ENCODE measurements at places on chromosomes 1 and 21.

DNA sequence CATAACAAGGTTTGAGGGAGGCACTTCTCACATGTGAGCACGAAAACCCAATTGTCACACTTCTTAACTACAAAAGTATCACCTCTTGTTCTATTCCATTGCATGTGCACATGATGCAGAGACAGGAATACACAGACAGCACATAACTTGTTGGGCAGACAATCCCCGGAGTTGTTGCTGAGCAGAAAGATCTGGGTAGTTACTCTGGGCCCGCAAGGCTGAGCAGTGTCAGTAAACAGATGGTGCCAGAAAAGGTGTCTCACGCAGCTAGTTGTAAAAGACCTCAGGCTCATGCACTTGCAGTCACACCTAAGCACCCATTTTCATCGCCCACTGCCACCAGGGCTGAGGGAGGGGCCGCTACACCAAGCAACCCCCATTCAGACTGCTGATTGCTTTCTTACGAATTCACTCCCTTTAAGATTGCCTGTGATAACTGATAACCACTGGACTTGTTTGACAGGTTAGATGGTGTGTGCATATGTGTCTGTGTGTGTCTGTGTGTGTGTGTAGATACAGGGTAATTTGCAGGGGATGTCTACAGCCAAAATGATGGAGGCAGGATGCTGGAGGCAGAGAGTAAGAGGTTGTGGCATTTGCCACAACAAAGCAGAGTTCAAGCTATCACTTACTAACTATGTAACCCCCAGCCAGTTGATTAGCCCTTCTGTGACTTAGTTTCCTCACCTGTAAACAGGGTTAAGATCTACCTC is 4.2 kb downstream of the LGR6 start:
- H3K36me3 ChIP-seq = no peaks in the 10 kb centered on the region
- no peak overlapping the region for H3K27ac ChIP-seq
- H3K4me1 ChIP-seq = peaks cover 48% of the 10 kb centered on the region
- no peak overlapping the region for H3K4me3 ChIP-seq

DNA sequence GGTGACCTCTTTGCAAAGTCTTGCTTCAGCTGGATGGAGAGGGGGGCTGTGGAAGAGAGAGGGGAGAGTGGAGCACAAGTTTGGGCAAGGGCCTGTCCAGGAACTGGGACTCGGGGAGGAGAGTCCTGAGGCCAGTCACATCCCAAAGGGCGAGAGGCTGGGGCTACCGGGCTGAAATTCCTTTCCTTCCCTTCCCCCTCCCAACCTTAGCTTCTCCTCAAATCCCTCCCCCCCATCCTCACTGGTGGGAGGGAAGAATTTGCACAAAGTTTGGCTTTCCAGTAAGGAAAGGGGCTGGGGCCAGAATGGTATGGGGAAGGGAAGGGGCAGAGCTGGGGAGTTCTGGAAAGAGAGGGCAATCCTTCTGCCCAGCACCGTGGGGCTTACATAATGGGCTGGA is 854 bp downstream of the CNTN2 start:
- no peak overlapping the region for H3K4me3 ChIP-seq
- no peak overlapping the region for H3K27ac ChIP-seq
- no peaks in the 10 kb centered on the region for H3K27me3 ChIP-seq
- no peak for DNase-seq
- H3K4me1 ChIP-seq = peaks cover 9% of the 10 kb centered on the region

GRCh38 chr21:10616535-10616934 is 95.2 kb downstream of the TPTE start:
- no peaks in the 10 kb centered on the region for H3K36me3 ChIP-seq
- no peak overlapping the region for H3K27ac ChIP-seq
- no peak for DNase-seq
- H3K4me1 ChIP-seq = no peaks in the 10 kb centered on the region
- H3K27me3 ChIP-seq = no peaks in the 10 kb centered on the region

DNA sequence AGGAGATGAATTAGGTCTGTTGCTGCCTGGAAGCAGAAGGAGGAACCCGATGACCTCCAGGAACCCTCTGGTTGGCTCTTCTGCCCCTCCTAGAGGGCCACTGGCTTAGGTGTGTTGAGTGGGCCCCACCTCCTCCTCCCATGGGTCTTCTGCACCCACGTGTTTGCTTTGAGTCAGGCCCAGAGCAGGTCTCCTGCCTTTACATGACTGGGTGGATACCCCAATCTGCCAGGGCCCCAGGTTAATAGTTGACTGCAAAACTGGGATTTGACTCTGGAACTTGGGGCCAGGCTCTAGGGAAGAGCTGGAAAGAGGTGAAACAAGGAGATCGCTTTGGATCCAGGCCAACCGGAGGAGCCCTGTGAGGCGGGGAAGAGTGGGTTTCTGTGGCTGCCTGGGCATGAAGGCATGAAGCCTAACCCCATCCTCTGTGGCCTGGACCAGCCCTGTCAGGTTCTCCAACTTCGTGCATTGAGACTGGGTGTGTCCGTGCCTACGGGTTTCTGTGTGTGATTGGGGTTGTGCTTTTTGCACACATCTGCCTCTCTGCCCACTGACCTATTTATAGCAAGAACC is 7.8 kb upstream of the LAD1 start:
- no peaks in the 10 kb centered on the region for H3K27me3 ChIP-seq
- no peak overlapping the region for H3K27ac ChIP-seq
- H3K4me3 ChIP-seq = no peak overlapping the region

- H3K4me1 ChIP-seq = no peaks in the 10 kb centered on the region
- H3K4me3 ChIP-seq = peak within 1 kb of the TSS; percentile 59
- H3K27ac ChIP-seq = peak within 1 kb of the TSS; percentile 70
- DNase-seq = no peak
These were observed at the start of gene ETNK2 for GRCh38 chr1:204151552-204152309. Gene ETNK2, minus strand, starts transcription at chr1:204152044. Its CDS starts 192 bp downstream, at chr1:204151852.
